ENCODE measurements at places on chromosomes 3 and 15.
A peak's percentile ranks its signal among the peaks of the same experiment; 100 is the strongest.

GRCh38 chr3:117622171-117622841 is 912.7 kb downstream of the TUSC7 start:
- DNase-seq: peak; percentile 77

DNA sequence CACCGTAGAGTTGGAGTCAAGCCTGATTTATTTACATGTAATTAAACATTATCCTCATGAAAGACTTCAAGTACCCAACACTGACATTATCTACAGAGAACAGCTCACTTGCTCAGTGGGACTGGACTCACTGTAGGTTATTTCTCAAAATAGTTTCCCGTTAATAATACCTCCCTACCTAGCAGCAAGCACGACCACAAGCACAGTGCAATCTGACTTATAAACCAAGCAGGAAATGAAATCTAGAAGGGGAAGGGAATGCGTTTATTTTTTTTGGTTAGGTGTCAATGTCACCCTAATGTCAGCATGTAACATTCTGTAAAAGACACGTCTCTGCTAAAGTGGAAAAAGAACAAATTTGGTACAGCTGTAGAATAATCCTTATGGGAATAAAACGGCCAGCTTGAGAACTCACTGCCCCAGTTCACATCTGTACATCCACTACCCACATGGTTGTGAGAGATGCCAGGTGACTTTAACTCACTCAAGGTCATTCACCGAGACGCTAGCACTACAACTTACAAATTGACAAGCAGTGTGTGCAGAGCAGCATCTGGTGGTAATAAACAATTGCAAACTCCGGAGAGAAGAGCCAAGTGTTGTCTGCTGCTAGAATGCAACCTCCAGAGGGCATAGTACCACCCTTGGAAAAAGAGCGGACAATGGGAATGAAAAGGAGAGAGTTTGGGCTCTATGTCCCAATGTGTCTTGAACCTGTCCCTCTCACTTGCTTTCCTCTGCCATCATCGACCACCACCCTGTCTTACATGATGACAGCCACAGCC is 242.5 kb downstream of the CADPS start:
- no peak for DNase-seq

GRCh38 chr15:53627279-53627678 is 132.2 kb downstream of the WDR72 start:
- no peak for DNase-seq

DNA sequence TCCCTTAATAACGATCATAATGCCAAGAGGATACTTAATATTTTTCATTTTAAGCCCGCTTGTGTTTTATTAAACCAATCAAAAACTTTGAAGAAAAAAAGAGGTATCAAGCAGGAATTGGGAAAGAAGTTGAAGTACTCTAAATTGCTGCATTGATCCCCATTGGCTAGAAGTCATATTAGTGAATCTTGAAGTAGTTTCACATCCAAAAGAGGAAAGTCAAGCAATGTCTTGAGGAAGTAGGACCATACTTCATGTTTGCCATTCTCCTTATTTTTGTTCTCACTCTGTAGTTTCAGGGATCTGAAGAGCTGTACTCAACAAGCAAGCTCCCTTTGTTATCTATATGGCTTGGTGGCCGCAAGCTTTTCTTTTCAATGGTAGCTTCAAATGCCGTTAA is 2.2 kb downstream of the SCAANT1 start:
- no peak for DNase-seq

GRCh38 chr3:150348500-150348899 is 59.6 kb upstream of the TSC22D2 start:
- DNase-seq: no peak

DNA sequence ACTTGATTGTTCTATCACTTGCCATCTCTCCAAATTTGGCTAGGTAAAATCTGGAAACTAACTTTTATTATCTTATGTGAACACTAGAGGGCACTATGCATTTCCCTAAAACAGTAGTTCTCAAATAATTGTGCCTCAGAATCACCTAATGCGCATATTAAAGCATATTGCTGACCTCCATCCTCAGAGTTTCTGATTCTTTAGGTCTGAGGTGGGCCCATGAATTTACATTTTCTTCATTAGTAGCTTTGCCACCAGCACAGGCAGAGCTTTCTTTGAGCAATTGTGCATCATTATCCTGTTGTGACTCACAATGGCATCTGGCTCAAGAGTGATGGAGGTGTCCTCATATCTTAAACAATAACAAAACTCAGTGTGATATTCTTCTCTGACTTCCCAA is 17.5 kb upstream of the BCHE start:
- no peak for DNase-seq

- DNase-seq: peak; percentile 52
Observed at GRCh38 chr3:32018757-32019564, 37.4 kb downstream of the ZNF860 start.

GRCh38 chr3:171284308-171285075 is 175.7 kb downstream of the TNIK start:
- peak; percentile 81 for DNase-seq

DNA sequence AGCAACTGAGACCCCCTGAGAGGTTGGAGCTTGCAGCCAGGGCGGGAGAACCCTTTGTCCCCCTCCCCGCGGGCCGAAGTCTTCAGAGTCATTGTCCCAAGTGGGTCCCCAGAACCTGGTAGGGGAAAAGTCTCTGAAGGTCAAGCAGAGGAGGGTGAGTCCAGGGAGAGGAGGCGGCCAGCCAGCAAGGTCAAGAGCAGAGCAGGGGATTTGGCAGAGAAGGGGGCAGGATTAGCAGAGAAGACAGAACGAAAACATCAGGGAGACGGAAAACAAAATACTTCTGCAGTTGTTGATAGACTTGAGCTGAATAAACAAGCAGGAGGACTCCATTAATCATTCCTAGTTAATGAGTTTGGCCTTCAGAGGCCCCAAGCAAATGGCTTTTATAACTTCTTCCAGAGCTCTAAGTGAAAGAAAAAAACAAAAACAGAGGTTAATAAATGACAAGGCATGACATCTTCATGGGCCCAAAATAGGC is 66.7 kb downstream of the GRIP2 start:
- no peak for DNase-seq

- DNase-seq: no peak
Observed at GRCh38 chr3:43144761-43145490, 39.0 kb upstream of the POMGNT2 start.

All from osteoblast (primary cell).